Suprapubic skin (tissue), 4 donors: ENCODE measurements at places on chromosomes 1 and 21.

- no peak for DNase-seq
Observed at GRCh38 chr1:228465571-228466146, 21.5 kb upstream of the RNF187 start.

DNA sequence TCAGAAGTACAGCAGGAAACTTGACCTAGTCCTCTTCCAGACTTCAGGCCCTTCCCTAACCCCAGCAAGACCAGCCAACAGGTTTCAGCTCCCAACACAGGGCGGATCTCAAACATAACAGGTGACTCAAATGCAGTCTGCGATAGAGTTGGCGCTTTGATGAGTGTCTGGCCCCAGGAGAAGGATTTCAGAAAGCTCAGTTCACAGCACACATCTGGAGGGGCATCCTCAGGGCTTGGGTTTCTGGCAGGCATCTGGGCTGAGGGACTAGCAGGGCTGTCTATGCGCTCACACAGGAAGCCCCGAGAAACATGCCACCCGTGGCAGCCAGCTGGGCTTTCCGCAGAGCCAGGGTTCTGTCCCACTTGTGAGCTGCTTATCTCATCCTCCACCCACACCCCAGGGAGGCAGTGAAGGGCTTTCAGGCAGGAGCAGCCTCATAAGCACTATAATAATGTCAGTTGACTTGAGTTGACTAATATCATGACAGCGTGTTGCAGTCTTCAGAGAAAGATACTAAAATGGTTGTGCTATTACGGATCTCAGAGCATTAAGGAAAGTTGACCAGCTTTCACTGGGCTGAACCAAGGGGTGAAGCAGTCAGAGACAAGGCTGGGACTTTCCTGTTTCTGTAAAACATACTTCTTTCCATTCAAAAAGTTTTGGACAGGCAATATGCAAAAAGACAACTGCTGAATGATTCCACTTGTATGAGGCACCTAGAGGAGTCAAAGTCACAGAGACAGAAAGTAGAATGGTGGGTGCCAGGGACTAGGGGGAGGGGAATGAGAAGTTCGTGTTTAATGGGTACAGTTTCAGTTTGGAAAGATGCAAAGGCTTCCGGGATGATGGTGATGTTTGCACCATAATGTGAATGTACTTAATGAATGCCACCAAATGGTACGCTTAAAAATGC lies 233.0 kb upstream of the IRF2BP2 start:
- no peak for DNase-seq

DNA sequence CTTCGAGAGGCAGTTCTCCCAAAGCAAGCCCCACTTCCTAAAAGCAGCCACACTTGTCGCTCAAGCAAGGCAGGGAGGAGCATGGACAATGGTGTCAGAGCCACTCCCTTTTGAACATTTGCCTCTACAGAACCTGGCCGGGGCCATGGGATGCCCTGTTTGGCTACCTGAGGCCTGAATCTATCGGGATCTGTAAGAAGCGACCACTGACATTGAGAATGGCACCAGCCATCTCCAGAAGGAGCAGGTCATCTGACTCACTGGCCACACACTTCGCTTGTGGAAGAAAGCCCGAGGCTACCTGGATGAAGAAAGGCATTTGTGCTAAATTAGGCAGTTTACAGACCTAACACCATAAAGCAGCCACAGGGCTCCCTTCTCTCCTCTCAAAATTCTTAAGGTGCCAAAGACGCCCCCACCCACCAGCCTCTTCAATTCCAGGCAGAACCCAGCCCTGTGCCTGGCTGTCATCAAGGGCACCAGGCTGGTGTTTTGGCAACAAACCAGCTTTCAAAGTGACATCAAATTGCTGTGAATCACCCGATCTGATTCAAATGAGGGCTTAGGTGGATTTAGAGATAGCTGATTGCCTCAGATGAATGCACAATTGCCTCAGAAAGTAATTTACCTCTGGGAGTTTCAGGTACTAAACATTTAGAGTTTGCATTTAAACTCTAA lies 104.8 kb downstream of the ETS2 start:
- DNase-seq = no peak

- DNase-seq = no peak
Observed at GRCh38 chr1:225848030-225848955, 33.9 kb downstream of the TMEM63A start.

DNA sequence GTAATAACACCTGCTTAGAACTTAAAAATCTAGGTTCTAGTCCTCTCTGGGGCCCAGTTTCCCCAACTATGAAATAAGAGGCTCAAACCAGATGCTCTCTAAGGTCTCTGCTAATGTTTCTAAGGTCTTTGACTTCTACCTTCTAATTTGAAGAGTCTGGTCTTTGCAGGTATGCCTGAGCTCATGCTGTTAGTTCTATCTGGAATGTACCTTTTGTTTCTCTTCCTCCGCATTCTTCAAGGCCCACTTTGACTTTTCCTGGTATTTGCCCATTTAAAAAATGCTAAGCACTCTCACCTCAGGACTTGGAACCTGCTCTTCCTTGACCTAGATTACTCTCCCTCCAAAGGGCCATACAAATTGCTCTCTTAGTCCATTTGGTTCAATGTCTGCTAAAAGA lies 13.5 kb downstream of the SLC35D1 start:
- DNase-seq = no peak

DNA sequence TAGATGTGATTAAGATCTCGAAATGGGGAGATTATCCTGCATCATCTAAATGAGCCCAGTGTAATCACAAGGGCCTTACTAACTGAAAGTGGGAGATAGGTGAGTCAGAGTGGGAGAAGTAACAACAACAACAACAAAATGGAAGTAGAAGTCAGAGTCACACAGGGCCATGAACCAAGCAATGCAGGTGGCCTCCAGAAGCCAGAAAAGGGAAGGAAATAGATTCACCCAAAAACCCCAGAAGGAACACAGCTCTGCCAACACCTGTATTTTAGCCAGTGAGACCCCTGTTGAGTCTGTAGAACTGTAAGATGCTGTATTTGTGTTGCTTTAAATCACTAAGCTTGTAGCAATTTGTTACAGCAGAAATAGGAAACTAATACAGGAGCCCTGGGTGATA lies 4.1 kb downstream of the TAGLN2 start:
- DNase-seq = no peak
